ENCODE measurements at places on chromosomes 11 and 22. TPM values are rescaled to one million over a fixed set of nuclear protein-coding genes. Genes with fewer than 3 reads are reported as not detected.

The C1QTNF5 gene
- total RNA-seq: 24.2 TPM

The DNAJB13 gene
- not detected for total RNA-seq

The SLC15A3 gene
- 16.0 TPM for total RNA-seq

The DPP3 gene
- 68.2 TPM for total RNA-seq

The WNT7B gene
- not detected for total RNA-seq

The SMIM35 gene
- total RNA-seq: not detected

The C22orf31 gene
- total RNA-seq: not detected

The SYT7 gene
- 0.54 TPM for total RNA-seq

The GLYAT gene
- total RNA-seq: not detected

The HEPHL1 gene
- under 0.01 TPM for total RNA-seq

The C11orf52 gene
- 0.65 TPM for total RNA-seq

The NXPE1 gene
- total RNA-seq: not detected

The SPTBN2 gene
- 0.16 TPM for total RNA-seq

The HEPN1 gene
- total RNA-seq: not detected

The RFPL1 gene
- total RNA-seq: not detected

The AQP11 gene
- 0.65 TPM for total RNA-seq

The MLC1 gene
- 1.6 TPM for total RNA-seq
